SK-N-MC (cell line): ENCODE measurements at places on chromosomes 1 and 21.

GRCh38 chr1:61506236-61506635 is 218.7 kb downstream of the TM2D1 start:
- no peak for DNase-seq

DNA sequence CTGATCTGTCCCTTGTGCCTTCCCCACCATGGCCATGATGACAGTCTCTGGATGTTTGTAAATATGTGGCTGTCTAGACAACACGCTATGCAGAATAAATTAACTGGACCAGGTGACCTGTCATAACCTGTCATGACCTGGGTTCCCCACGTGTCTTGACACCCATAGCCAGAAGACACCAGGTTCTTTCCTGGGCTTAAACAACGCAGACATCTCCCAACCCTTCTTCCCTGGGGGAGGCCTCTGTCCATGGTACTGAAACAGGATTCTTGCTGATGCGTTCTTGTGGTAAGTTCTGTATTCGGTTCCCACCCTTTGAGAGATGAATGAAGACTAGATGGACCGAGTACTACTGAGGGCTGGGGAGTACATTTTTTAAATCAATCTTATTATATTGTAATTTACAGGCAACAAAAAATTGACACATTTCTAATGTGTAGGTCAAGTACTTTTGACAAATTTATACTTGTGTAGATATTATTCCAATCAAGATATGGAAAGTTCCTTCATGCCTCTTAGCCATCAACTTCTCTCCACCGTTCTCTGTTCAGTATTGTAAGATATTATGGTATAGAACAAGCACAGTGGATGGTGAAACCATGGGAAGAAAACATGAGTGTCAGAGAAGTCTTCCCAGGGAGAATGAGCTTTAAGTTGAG is 738.8 kb downstream of the PTPRU start:
- DNase-seq, result peak; percentile 1

DNA sequence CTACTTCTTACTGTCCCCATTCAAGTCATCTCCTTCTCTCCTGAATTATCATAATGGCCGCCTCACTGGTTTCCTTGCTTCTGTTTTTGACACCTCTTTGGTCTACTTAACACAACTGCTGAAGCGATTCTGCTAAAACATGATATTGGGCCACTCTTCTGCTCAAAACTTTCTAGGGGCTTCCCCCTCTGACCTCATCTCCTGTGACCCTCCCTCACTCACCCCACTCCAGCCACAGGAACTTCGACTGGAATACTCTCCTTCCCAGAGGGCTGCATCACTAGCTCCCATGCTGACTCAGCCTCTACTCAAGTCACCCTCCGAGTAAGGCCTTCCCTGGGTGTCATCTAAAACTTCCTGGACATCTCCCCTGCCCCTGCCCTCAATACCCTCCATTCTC is 35.7 kb downstream of the NRIP1 start:
- no peak for DNase-seq

- DNase-seq, result no peak
Measured at GRCh38 chr1:113747376-113747775, 11.9 kb downstream of the PHTF1 start.
